Skin of body (tissue), 3 donors: ENCODE measurements at places on chromosomes 16 and 17. TPM values are rescaled to one million over a fixed set of nuclear protein-coding genes. Genes with fewer than 3 reads are reported as not detected.

DNA sequence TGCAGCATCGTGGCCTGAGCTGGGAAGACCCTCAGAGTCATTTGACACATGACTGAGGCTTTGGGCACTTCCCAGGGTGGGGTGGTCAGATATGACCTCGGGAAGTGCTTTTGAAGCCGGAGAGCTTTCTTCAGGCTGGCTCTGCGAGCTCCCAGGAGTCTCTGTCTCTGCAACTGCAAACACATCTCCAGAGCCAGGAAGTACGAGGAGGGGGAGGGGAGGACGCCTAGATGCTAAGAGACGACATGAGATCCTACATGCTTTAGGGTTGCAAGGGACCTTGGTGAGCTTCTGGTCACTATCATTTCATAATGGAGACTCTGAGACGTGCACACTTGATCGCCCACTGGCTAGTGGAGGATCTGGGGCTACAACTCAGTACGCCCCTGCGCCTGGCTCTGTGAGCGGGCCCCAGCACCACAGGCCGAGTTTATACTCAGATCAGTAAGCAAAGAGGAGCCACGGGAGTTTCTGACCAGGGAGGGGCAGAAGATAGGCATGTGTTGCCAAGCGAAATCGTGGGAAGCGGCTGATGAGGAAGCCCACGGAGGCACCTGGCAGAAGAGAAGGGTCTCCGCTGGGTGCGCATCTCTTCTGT is 527 bp upstream of the MGAT5B start:
- DNase-seq: no peak

- DNase-seq: no peak
These were observed 163.2 kb downstream of the TOX3 start for GRCh38 chr16:52383640-52384292.

DNA sequence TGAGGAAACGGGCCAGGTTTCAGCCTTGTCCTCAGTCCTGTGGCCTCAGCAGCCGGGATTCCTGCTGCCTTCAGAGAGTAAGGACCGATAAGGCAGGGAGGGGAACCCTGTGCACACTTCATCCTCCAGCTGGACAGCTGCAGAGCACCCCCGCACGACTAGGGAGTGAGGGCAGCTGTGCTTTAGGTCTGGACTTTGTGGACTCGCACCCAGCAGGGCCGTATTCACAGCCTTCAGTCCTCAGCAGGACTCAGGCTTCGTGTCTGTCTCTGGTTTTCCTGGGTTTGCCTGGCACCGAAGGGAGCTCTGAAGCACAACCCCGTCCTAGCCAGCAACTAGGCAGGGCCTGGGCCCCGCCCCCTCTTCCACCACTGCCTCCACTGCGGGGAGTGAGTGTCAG is 45.8 kb upstream of the CACNG5 start:
- no peak for DNase-seq

DNA sequence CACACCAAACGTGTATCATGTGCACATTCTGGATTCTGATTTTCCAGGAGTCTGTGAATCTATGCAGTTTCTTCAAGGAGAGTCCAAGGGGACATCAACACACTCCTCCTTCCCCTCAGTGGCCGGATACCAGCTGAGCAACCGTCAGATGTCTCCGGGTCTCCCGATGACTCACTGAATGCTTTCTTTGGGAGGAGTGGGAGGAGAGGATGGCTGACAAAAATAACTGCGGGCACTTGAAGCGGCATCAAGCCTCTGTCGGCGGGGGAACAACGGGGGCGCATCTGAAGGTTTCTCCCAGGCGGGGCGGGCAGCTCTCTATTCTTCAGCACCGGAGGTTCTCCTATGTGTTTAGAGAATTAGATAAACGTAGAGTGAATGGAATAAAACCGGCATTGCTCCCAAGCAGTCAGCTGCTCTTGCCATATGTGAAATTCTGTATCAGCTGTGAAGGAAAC is 24.6 kb upstream of the LRRC75A start:
- no peak for DNase-seq

GRCh38 chr17:20930081-20930760 is 112.6 kb downstream of the USP22 start:
- peak; percentile 19 for DNase-seq

DNA sequence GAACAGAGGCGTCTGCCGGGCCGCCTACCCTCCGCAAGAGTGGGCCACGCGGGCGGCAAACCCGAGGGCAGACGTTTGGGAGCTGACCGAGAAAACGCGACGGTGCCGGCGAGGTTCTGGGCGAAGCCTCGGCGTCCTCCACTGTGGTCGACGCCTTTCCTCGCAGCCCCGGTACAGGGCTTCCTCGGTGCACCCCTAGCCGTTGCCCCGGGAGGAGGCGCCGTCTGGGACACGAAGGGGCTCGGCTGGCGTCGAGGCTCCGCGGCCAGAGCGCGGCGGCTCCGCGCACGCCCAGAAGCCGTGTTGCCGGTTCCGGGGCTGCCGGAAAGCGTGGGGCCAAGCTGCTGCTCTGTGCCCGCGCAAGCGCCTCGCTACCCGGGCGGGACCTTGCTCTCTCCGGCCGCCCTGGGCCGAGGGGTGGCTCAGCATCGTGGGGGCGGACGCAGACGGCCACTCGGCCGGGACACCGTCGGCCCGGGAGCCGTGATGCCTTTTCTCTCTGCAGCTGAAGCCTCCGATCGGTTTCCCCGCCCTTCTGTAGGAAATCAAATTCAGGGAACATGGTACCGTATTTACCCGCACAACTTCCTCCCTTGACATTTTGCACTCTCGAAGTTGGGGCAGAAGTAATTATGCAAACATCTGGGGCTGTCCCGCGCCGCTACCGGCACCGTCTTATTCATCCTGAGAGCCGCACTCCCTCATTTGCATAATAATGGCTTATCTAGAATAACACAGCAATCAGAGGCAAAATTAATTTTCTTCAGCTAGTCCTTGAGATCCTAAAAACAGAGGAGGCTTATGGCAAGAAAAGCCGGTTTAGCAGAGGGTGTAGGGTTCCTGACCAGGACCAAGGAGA is 7.3 kb upstream of the CBX8 start:
- no peak for DNase-seq

GRCh38 chr16:82363026-82363816 is 193.2 kb upstream of the MPHOSPH6 start:
- no peak for DNase-seq

DNA sequence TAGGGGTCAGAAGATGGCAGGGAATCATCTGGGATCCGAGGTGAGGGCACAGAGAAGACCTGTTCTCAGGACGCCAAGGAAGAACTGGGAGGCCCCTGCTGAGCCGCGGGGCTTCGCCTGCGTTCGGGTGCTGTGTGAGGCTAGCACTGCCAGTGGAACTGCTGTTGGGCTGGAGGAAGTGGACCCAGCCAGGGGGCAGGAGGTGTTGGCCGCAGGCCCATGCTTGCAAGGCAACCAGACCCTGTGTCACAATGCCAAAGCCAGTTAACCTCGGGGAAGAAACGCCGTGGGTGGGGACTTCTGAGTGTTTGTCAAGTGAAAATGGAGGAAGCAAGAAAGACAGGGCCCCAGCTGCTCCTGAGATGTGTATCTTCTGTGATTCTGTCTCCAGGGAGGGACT is 185.5 kb downstream of the LGALS9B start:
- DNase-seq: no peak

GRCh38 chr17:78111727-78112517 is 16.6 kb downstream of the TMC6 start:
- DNase-seq: no peak

DNA sequence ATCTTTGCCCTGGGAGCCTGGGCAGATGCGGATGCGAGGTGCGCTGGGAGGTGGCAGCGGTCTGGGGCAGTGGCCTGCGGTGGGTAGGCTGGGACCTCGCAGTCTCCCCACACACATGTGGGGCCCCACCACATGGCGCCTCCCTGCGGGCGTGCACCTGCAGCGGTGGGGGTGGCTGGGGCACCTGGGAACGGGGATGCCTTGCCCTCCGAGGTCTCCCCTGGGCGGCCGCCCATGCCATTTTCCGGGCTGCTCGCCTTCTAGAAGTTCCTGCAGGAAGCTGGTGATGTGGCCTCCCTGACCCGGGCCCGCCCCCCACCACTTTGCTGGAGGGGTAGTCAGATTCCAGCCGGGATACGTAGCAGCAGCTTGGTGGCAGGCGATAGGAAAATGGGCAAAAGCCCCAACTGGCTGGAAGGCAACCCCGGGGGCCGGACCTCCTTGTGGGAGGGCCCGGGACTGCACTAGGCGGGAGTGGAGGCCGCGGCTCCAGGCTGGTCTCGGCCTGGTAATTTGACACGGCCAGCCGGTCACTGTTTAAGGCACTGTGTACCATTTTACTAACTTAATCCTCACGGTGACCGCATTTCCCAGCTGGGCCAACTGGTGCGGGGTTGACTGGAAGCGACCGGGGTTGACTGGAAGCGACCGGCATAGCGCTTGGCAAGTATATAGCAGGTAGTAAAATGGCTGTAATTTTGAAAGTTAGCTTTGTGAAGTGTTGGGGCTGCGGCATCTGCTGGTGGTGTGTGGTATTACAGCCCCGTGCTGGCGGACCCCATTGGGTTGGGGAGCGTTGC is 38.5 kb downstream of the IGF2BP1 start:
- DNase-seq: no peak

DNA sequence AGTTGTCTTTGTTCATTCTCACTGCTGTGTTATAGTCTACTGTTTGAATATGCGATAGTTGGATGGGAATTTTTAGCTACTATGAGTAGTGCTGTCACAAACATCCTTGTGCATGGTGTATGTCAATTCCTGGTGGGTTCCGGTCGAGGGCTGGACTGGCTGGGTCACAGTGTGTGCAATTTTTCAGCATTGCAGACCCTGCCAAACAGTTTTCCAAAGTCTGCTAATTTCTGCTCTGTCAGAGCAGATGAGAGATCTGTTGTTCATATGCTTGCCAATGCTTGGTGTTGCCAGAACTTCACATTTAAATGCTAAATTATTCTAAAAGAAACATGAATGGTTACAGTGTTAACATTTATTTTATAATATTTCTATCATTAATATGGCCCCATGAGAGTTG is 3.6 kb upstream of the C16orf96 start:
- no peak for DNase-seq

DNA sequence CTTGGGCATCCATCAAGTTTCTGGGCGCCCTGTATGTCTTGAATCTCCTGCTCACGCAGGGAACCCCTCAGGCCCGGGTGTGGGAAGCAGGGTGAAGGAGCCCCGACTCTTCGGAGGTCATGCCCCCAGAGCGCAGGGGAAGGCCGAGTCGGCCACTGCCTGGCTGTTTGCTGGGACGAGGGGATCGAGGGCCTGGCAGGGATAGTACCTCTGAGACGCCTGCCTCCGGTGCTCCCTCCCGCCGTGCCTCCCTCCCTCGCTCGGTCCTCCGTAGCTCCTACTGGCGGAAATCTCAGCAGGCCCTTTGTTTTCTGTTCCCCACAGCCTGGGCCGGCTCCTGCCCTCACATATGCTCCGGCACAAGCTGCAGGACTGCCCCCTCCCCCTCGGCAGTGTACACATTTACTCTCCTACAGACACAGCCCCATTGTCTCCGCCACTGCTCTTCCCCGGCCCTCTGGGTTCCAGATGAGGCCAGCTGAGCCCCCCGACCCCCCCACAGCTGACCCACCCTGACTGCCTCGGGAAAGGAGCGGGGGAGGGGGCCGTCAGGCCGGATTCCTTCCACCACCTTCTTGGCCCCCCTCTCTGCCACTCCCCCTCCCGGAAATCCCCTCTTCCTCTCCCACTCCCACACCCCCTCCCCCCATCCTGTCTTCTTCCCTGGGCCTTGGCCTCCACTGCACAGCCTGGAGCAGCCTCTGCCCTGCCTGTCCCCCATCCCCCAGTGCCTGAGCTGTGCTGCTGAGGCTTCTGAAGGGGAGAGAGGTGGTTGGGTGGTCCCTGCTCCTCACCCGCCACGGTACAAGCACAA is 1.4 kb downstream of the TRAF4 start:
- DNase-seq: peak; percentile 78

LPCAT2 gene
- 24.0 TPM for total RNA-seq

TEX19 gene
- not detected for total RNA-seq

SLC5A11 gene
- total RNA-seq: not detected

C16orf96 gene
- total RNA-seq: 0.30 TPM

NHERF2 gene
- total RNA-seq: 20.1 TPM
